ENCODE measurements at places on chromosomes 11 and 22. TPM values are rescaled to one million over a fixed set of nuclear protein-coding genes. Genes with fewer than 3 reads are reported as not detected.

Gene ASCL2
- total RNA-seq = not detected

Gene OVOL1
- total RNA-seq = not detected

Gene KIF18A
- 7.1 TPM for total RNA-seq

Gene TMEM135
- total RNA-seq = 23.2 TPM

Gene DEUP1
- total RNA-seq = not detected

Gene GRIA4
- not detected for total RNA-seq

Gene ZMAT5
- total RNA-seq = 9.6 TPM

Gene KRTAP5-1
- not detected for total RNA-seq

Gene MCHR1
- total RNA-seq = 6.1 TPM

Gene CALCA
- not detected for total RNA-seq

Gene P2RX6
- 0.47 TPM for total RNA-seq

Gene SCGB1A1
- not detected for total RNA-seq

Gene NCR3LG1
- 0.94 TPM for total RNA-seq

Gene BDNF
- 1.2 TPM for total RNA-seq

Gene E2F8
- total RNA-seq = 0.08 TPM

Gene HTR3B
- total RNA-seq = not detected

Gene GSTT2
- total RNA-seq = 0.23 TPM

Gene BRSK2
- total RNA-seq = 0.23 TPM

Gene FREY1
- 0.75 TPM for total RNA-seq

Gene CD44
- total RNA-seq = 449 TPM

Gene SCN4B
- total RNA-seq = not detected

Gene EPS8L2
- total RNA-seq = 83.2 TPM

Gene NLRP6
- not detected for total RNA-seq

Gene HPS4
- total RNA-seq = 21.9 TPM

Gene ROM1
- total RNA-seq = 6.7 TPM

Gene SHANK3
- total RNA-seq = 0.30 TPM

Gene PKNOX2
- total RNA-seq = 1.4 TPM

Gene TRIM5
- total RNA-seq = 16.1 TPM

Gene EXPH5
- 0.08 TPM for total RNA-seq

Gene UCP3
- total RNA-seq = 0.12 TPM

Gene ABTB2
- 0.70 TPM for total RNA-seq

Gene CRYBA4
- not detected for total RNA-seq

Gene ART1
- total RNA-seq = not detected

Gene GPHA2
- not detected for total RNA-seq

Gene PANX2
- 0.35 TPM for total RNA-seq

Gene PLA2G3
- not detected for total RNA-seq

Gene ISX
- total RNA-seq = not detected

Gene FAM180B
- 0.94 TPM for total RNA-seq

Gene TRPM5
- not detected for total RNA-seq

Gene SCARF2
- total RNA-seq = 21.0 TPM

Gene DAGLA
- 0.98 TPM for total RNA-seq

Gene PATE4
- total RNA-seq = not detected

Gene APOBEC3F
- 8.1 TPM for total RNA-seq

Gene C1QTNF4
- 0.08 TPM for total RNA-seq

Gene TCN2
- total RNA-seq = 4.6 TPM

Gene NAV2
- 8.0 TPM for total RNA-seq

Gene SCUBE1
- not detected for total RNA-seq

Gene UFD1
- 56.6 TPM for total RNA-seq

Gene ABCG4
- total RNA-seq = 0.15 TPM

Gene GRAP2
- not detected for total RNA-seq

Gene MUC2
- not detected for total RNA-seq

Gene MMP1
- 73.8 TPM for total RNA-seq

Gene NCAM1
- total RNA-seq = 0.30 TPM

Gene IL17REL
- not detected for total RNA-seq

Gene MLC1
- total RNA-seq = under 0.01 TPM

Gene MS4A6E
- not detected for total RNA-seq

Gene SMTNL1
- total RNA-seq = not detected

Gene OR6A2
- 0.15 TPM for total RNA-seq
